Kidney (tissue), 22 donors: ENCODE measurements at places on chromosomes 4 and X. TPM values are rescaled to one million over a fixed set of nuclear protein-coding genes. Genes with fewer than 3 reads are reported as not detected.

DNA sequence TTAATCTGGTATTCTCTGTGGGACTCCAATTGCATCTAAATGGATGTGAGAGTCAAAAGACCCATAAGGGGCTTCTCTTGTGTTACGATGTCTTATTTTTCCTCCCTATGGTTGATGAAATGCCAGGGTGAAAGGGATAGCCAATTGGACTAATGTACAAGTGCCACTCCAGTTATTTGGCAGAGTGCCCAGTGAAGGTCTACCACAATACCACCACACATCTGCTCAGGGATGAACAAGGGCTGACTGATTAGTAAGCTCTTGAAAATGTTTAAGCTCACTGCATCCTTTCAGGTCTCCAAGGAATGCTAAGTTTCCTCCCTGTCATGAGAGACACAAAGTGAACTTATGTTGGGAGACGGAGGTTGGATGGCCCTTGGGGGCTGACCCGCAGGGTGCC is 57.8 kb downstream of the HEPH start:
- H3K27me3 ChIP-seq, result no peaks in the 10 kb centered on the region
- H3K27ac ChIP-seq, result no peak overlapping the region
- no peaks in the 10 kb centered on the region for H3K36me3 ChIP-seq
- no peak overlapping the region for H3K4me3 ChIP-seq
- no peak for DNase-seq

The MXRA5 gene
- total RNA-seq, result 12.2 TPM

DNA sequence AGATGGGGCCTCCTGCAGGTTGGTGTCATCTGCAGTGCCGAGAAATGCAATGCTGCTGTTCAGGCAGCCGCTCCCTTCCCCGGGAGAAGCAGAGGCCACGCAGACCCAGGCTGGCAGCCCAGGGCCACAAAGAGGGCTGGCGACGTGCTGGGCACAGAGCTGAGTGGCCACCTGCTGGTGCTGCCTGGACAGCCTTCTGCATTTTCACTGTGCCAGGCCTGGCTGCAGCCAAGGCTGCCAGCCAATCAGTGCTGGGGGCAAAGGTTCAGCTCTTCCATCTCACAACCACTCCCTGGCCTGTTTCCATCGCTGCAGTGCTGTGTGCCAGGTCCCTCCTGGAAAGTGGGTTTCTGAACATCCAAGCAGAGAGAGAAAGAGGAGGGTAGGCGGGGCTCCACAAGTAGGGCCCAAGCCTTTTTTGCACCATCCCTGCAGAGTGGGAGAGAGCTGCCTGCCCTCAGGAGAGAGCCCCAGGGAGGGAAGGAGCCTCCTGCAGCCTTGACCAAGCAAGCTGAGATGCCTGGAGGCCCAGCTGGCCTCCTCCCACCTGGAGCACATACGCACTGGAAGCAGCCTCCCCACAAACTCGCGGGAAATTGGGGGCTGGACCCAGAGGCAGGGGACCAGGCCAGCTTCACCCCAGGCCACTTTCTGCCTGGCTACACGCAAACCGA is 20.1 kb downstream of the ADRA2C start:
- no peaks in the 10 kb centered on the region for H3K27me3 ChIP-seq
- DNase-seq, result no peak
- no peaks in the 10 kb centered on the region for H3K36me3 ChIP-seq
- no peak overlapping the region for H3K4me3 ChIP-seq
- H3K27ac ChIP-seq, result no peak overlapping the region

DNA sequence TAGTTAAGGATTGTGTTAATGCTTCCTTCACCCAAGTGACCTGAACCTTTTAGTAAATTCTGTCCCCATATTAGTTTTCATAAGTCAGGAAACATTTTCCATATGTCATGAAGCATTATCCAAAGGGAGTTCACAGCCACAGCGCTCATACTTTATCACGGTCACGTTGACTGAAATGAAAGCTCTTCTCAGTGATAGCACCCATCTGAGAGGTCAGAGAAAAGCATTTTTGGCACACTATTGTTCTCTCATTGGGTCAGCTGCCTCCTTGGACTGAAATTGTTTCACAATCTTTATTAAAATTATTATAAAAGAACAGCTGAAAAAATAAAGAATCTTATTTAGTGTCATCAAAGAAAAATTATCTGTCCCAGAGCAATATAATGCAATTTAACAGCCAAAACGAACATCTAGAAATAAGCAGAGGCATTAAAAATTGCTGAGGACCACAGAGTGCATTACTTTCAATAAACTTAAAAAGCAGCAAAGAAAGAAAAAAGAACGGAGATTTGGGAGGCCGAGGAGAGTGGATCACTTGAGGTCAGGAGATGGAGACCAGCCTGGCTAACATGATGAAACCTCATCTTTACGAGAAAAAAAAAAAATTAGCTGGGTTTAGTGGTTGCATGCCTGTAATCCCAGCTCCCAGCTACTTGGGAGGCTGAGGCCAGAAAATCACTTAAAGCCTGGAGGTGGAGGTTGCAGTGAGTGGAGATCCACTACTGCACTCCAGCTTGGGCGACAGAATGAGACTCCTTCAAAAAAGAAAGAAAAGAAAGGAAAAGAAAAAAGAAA is 680.8 kb upstream of the FAM241A start:
- H3K4me1 ChIP-seq, result no peaks in the 10 kb centered on the region
- H3K4me3 ChIP-seq, result no peak overlapping the region
- no peak for DNase-seq

DNA sequence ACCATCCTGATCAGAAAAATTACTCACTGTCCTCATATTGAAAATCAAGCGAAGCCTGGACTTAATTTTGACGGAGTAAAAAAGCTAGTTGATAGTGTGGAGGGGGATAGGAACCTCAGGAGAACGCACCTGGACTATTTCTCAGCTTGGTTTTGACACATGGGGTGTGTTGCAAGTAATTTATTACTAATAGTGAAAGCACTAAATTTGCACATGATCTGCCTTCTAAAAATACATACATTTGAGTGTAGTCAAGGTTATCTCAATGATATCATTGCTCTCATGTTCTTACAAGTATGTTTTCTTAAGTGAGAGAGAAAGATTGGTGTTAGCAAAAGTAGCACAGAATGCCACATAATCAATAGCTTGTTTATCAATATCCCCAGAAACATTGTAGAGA is 29.5 kb downstream of the LRIT3 start:
- no peaks in the 10 kb centered on the region for H3K36me3 ChIP-seq
- H3K4me1 ChIP-seq, result no peaks in the 10 kb centered on the region
- DNase-seq, result no peak
- H3K27ac ChIP-seq, result no peak overlapping the region

DNA sequence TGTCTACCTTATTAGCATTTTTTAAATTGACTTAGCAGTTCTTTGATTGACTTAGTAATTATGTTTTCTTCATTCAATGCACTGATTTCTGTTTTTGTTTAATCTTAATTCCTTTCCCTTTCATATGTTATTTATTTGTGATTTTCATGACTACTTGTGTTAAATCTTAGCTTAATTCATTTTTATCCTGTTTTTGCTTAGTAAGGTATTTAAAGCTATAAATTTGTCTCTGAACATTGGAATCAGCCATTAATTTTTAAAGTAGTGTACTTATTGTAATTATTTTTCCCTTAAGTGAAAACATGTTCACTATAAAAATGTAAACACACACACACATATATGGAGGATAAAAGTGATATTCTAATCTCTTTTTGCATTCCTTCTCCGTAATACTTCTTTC is 109.1 kb upstream of the DIPK2B start:
- H3K27ac ChIP-seq, result no peak overlapping the region
- H3K36me3 ChIP-seq, result no peaks in the 10 kb centered on the region
- no peak for DNase-seq
- no peaks in the 10 kb centered on the region for H3K4me1 ChIP-seq
- H3K4me3 ChIP-seq, result no peak overlapping the region

DNA sequence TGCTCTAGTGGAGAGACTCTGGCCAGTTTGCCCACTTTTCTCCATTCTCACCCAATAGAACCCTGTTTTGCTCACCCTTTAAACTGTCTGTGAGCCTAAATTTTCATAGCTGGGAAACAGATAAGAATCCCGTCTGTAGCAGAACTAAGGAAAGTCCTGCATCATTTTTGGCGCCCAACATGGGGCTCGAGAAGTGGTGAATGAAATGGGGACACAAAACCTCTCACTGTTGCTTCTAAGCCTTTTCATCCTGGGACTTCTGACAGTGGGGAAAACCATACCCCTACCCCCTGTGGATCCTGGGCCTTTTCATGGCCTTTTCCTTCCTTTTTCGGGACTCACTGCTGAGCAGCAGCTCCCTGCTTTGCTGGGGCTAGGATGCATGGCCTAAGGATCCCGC is 189.9 kb downstream of the INPP4B start:
- DNase-seq, result peak; percentile 1
- H3K36me3 ChIP-seq, result no peaks in the 10 kb centered on the region

GRCh38 chrX:17621566-17622270 is 115.6 kb upstream of the SCML1 start:
- H3K4me3 ChIP-seq, result no peak overlapping the region
- no peak overlapping the region for H3K27ac ChIP-seq
- peaks cover 3% of the 10 kb centered on the region for H3K4me1 ChIP-seq
- H3K27me3 ChIP-seq, result peaks cover 3% of the 10 kb centered on the region

- H3K27ac ChIP-seq, result no peak overlapping the region
- peaks cover 7% of the 10 kb centered on the region for H3K27me3 ChIP-seq
- no peak overlapping the region for H3K4me3 ChIP-seq
These were observed 92.0 kb downstream of the GUCY2F start for GRCh38 chrX:109389917-109390316.

The SMC1A gene
- 59.0 TPM for total RNA-seq

The PPM1K gene
- 20.9 TPM for total RNA-seq

GRCh38 chrX:68429216-68429615 is 4.1 kb downstream of the OPHN1 start:
- no peak for DNase-seq
- H3K4me3 ChIP-seq, result no peak overlapping the region
- H3K27ac ChIP-seq, result no peak overlapping the region
- no peaks in the 10 kb centered on the region for H3K36me3 ChIP-seq
- no peaks in the 10 kb centered on the region for H3K27me3 ChIP-seq

The MAGEE2 gene
- not detected for total RNA-seq

- DNase-seq, result no peak
- H3K36me3 ChIP-seq, result no peaks in the 10 kb centered on the region
- no peaks in the 10 kb centered on the region for H3K27me3 ChIP-seq
- no peaks in the 10 kb centered on the region for H3K4me1 ChIP-seq
- H3K27ac ChIP-seq, result no peak overlapping the region
These were observed 35.8 kb downstream of the GPR82 start for GRCh38 chrX:41759817-41760216.

DNA sequence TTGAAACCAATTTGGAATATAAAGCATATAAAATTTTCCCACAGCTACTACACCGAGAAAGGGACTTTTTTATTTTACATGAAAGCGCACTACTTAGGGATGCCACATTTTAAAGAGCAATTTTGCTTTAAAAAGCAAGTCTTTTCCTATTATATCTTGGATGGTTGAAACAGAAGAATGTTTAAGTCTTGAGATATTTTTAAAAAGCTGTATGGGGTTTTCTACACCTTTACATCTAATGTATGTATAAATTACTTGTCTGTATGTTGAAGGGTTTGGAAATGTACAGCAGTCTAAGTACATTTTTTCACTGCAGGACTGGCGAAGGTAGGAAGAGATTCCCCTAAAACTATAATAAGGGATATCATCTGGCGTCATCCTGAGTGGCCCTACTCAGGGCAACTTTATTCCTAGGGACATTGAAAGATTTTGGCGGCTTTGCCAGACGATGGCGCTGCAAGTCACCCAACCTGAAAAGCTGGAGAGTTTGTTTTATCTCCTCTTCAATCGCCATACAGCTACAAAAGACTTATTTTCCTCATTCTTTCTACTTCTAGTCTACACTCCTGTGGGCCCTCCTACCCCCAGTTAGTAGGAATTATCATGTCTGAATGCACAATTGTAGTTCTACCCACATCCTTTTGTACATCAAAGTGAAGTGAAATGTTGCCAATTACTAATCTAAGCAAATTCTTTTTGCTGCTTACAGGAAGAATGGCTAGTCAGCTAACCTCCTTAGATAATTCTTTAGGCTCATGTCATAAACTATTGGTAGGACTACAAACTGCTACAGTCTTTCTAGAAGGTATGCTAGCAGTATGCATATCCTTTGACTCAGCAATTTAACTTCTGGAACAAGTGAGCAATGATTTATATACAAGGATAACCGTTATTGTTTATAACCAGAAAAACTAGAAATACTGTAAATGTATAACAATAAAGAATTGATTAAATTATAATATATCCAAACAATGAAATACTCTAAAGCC is 782 bp upstream of the NEK1 start:
- peak overlapping the region; percentile 93 for H3K4me3 ChIP-seq
- peak overlapping the region; percentile 92 for H3K27ac ChIP-seq
- H3K27me3 ChIP-seq, result no peaks in the 10 kb centered on the region
- DNase-seq, result peak; percentile 92
- H3K36me3 ChIP-seq, result no peaks in the 10 kb centered on the region
- no peaks in the 10 kb centered on the region for H3K4me1 ChIP-seq

The MAGEA4 gene
- total RNA-seq, result not detected

- no peaks in the 10 kb centered on the region for H3K36me3 ChIP-seq
- no peaks in the 10 kb centered on the region for H3K4me1 ChIP-seq
- H3K27ac ChIP-seq, result no peak overlapping the region
- DNase-seq, result no peak
- no peak overlapping the region for H3K4me3 ChIP-seq
- H3K27me3 ChIP-seq, result no peaks in the 10 kb centered on the region
These were observed 352.3 kb upstream of the TENM3 start for GRCh38 chr4:181890911-181891310.

DNA sequence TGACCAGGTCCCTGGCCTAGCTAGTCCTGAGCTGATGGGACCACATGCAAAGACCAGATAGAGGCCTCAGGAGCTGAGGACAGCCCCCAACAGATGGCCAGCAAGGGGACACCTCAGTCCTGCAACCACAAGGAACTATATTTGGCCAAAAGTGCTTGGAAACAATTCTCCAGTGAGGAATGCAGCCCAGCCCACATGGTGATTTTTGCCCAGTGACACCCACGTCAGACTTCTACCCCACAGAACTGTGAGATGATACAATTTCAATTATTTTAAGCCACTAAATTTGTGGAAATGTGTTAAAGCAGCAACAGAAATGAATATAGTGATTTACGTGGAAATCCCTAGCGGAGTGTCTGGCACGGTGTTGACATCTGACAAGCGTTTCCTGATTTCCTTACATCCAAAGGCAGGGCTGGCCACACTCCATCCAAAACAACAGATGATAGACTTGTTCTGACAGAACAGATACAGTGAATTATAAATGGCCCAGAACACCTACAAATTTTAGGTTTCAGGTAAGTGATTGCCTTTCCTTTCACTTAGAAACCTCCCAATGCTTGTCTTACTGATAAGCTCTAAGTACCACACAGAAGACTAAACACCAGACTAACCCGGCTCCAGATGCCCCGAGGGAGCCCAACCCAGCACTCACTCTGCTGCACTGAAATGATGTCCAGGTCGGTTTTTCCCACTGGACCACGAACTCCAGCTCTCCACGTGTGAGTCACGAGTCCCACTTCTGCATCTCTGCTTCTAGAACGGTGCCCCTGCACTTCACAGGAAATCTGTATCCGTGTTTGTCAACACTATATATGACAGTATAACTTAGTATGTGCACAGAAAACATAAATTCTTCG is 5.8 kb downstream of the AFAP1 start:
- no peak overlapping the region for H3K27ac ChIP-seq
- no peaks in the 10 kb centered on the region for H3K36me3 ChIP-seq
- peaks cover 4% of the 10 kb centered on the region for H3K4me1 ChIP-seq
- H3K4me3 ChIP-seq, result no peak overlapping the region
- DNase-seq, result no peak
- no peaks in the 10 kb centered on the region for H3K27me3 ChIP-seq

The CT55 gene
- not detected for total RNA-seq

GRCh38 chrX:94914235-94914634 is 1240.2 kb downstream of the FAM133A start:
- no peak for DNase-seq
- no peak overlapping the region for H3K27ac ChIP-seq
- H3K4me1 ChIP-seq, result no peaks in the 10 kb centered on the region
- H3K4me3 ChIP-seq, result no peak overlapping the region
- no peaks in the 10 kb centered on the region for H3K36me3 ChIP-seq
